Endodermal cell (in vitro differentiated cells): ENCODE measurements at places on chromosomes 6 and 20. TPM values are rescaled to one million over a fixed set of nuclear protein-coding genes. Genes with fewer than 3 reads are reported as not detected.

TMEM151B gene
- total RNA-seq = 0.11 to 0.22 TPM in 2 of 3 replicates, not detected in the other

PRDM13 gene
- 0.07 and 0.09 TPM in 2 replicates for total RNA-seq

GMPR gene
- total RNA-seq = 20.7 to 65.5 TPM (median 21.3 TPM) in 3 replicates

DNA sequence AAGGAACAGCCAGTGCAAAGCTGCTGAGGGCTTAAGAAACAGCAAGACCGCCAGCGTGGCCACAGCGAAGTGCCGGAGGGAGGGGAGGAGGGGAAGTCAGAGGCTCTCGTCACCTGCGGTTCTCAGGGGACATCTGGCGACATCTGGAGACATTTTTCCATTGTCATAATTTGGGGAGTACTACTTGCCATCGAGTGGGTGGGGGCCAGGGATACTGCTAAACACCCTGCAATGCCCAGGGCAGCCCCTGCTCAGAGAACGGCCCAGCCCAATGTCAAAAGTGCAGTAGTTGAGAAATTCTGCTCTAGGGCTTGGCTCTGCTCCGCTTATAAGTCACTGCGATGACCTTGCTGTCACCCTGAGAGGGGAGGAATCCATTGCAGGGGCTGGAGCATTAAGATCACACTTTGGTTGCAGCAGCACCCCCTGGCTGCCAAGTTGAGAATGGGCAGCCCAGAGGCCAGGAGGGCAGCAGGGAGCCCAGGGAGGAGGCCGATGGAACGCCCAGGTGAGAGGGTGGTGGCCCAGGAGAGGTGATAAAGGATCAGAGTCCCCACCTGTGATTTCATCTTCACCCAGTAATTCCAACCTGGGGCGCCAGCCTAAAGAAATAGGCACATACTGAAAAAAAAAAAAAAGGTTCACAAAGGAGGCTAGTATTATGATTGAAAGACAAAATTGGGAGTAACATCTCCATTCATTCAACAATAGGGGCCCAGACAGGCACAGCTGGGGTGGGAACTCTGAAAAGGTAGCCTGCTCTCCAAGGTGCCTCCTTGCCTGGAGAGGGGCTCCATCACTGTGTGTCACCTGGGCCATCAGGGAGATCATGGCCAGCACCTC is 218.2 kb downstream of the BMP7 start:
- peak; percentile 90 for DNase-seq

DNA sequence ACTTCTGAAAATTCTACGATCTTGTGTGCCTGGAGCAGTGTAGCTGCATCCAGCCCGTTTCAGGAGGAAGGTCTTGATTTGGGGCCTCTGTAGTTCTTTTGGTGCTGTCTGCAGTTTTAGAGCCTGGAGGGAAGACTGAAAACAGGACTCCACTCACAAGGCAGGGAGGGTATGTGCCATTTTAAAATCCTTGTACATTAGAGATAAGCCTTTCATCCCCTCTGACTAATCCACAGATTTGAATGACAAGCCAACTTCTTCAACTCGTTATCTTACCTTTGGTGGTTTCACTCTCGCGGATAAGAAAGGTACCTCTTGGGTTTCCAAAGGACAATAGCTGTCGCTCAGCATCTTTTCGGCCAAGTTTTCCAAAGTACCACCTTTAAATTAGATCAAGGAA is 98.0 kb upstream of the TRAF3IP2 start:
- no peak for DNase-seq

ARMH2 gene
- not detected in 2 replicates for total RNA-seq

IL17A gene
- total RNA-seq = not detected in 2 replicates

TRAPPC3L gene
- not detected in 2 replicates for total RNA-seq

BPI gene
- total RNA-seq = not detected in 2 replicates

AIF1 gene
- 0.84 to 1.7 TPM (median 1.4 TPM) in 3 replicates for total RNA-seq

DNA sequence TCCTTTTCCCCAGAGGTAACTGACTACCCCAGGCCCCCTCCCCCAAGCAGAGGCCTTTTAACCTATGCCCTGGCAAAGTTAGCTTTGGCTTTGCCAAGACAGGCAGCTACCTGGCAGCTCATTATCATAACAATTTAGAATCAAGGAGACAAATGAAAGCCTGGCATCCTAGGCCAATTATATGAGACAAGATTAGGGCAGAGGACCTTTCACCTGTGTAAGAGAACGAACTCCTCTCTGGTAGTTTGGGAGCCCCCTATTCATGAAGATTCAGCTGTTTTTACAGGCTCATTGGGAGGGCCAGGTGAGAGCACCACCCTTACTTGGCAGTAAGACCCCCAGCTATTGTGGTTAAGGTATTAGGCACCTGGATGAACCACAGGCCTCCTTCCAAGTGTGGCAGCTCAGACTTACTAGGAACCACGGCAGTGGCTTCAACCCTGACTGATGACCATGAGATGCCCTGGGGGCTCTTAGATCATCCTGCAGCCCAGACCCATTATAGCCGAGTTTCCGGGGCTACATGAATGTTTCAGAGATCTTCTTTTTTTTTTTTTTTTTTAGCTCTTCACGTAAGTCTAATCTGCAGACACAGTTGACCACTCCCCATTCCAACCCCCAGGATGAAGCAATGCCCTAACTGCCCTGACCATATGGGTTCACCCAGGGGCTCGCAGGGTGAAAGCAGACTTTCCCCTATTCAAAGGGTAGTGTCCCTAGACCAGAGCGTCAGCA is 56.2 kb downstream of the RAB44 start:
- DNase-seq = no peak

GRCh38 chr6:14569394-14569793 is 451.8 kb downstream of the CD83 start:
- DNase-seq = no peak

CALHM4 gene
- not detected in 2 replicates for total RNA-seq

DNA sequence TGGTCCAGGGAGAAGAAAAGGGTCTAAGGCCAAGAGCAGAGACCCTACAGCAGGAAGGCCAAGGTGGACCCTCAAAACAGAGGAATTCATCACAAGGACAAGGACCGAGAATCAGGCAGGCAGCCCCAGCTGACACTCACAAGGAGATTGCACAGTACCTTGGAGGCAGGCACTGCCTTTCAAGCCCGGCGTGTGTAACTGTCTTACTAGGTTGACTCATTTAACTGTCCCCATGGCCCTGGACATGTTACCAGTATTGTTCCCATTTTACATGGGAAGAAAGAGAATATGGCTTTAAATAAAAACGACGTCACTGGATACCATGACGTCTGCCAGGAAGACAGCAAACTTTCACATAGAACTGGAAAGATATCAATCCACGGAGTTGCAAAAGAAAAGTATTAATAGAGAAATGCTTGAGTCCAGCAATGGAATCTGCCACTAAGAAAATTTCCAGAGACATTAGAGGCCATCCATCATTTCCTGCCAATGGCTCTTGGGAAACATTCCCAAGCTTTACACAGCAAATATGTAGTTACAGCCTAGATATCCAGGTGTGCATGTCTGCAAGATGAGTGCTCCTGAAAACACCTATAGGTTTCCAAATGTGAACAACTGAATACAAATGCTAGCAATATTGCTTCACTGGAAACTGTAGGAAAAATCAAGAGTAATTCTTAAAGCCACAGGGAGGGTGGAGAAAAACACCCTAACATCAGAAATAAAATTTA is 111.5 kb upstream of the RPS6KA2 start:
- DNase-seq = peak; percentile 41

CTCFL gene
- total RNA-seq = 1.4 to 1.8 TPM (median 1.5 TPM) in 3 replicates

GRCh38 chr6:83978324-83978734 is 55.2 kb upstream of the MRAP2 start:
- DNase-seq = no peak

DNA sequence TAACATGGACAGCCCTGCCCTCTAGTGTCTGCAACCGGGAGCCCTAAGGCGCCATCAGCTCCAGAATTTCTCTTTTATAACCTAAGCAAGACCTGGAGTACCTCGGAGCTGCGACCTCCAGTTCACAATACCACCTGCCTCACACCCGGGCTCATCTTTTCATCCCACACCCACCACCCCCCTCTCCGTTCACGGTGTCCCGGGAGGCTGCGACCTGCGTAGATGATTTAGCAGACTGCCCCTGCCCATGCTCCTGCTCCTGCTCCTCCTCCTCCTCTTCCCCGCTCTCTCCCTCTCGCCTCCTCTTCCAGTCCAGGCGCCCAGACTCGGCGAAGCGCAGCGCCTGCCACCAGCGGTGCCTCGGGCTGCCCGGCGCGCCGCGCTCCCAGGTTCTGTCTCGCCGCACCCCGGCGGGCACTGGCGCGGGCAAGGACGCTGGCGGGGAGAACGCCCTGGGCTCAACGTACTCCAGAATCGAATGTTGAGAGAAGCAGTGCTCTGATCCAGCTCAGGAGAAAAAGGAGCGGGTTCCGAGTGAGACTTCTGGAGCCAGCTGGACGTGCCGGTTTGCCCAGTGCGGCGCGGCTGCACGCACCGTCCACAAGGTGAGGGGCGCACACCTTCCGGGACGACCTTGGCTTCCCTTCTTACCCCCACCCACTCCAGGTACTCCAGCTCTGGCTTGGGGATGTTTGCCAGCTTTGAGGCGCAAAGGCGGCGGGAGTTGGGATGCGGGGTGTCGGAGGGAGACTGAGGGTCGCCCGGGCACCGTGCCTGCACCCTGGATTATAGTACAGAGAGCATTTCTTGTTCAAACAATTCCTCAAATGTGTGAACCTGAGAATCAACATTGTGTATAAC is at the start of gene HTR1E:
TSS of gene HTR1E (plus strand) at position 310 of the 861 bp plus-strand sequence. CDS start 77,807 bp downstream, outside the sequence.
- DNase-seq = peak; percentile 97

DNA sequence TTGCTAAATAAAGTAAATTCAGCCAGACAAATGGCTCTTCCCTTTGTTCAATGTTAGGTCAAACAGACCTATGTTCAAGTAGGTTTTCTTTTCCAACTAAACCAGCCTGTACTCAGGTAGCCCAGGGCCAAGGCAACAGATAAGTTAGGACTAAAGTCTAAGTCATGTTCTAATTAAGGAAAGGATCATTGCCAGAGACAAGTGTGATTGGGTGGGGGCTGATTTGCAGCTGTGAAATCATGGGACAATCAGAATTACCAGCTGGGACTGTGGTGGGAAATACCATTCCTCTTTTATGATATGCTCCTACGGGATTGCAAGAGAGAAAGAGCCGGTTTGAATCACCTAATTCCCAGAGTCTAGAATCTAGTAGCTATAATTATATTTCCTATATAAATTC is 4.2 kb upstream of the FBXO30 start:
- DNase-seq = no peak

RBM24 gene
- total RNA-seq = 13.6 and 15.2 TPM in 2 replicates

DNA sequence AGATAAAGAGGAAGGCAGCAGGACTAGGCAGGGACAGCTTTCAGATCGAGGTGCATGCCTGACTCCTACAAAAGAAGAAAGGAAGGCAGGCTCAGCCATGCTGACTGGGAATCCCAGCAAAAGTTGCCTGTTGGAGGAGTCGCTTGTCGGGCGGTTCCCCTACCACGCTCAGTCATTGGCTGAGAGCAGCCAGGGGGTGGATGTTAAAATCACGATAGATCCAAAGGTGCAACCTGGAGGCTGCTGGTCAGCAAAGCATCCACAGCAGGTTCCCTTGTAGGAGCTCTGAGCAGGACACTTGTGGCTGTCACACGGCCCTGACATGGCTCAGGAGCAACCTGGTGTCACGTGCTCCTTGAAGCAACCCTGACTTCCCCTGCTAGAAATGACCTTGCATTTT is 74.6 kb downstream of the ISM1 start:
- DNase-seq = no peak

ENPP1 gene
- total RNA-seq = 16.0 and 16.1 TPM in 2 replicates

- no peak for DNase-seq
Measured at GRCh38 chr6:154538640-154539191, 28.2 kb upstream of the CNKSR3 start.
